ENCODE measurements at places on chromosomes 1 and 21.

GRCh38 chr1:165942062-165942461 is 114.6 kb downstream of the UCK2 start:
- DNase-seq: no peak

DNA sequence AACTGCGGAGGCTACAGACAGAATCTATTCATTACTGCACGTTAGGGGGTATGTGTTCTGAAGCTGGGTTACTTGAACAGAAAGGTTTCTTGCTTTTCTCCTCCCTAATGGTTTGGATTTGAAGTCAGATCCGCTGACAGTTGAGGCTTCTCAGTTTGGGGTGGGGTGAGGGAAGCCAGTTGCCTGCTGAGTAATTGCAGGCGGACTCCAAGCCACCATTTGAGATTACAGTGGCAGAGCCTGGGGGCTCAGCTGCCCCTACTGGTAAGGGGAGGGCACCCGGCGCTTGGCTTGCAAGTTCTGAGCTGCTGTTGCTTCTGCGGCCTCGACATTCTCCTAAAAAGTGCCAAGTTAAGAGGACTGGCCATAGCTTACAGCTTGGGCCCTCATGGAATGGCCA is 2.0 kb downstream of the GRHL3 start:
- DNase-seq: no peak

GRCh38 chr1:2603521-2604155 is 17.1 kb downstream of the PRXL2B start:
- DNase-seq: no peak

DNA sequence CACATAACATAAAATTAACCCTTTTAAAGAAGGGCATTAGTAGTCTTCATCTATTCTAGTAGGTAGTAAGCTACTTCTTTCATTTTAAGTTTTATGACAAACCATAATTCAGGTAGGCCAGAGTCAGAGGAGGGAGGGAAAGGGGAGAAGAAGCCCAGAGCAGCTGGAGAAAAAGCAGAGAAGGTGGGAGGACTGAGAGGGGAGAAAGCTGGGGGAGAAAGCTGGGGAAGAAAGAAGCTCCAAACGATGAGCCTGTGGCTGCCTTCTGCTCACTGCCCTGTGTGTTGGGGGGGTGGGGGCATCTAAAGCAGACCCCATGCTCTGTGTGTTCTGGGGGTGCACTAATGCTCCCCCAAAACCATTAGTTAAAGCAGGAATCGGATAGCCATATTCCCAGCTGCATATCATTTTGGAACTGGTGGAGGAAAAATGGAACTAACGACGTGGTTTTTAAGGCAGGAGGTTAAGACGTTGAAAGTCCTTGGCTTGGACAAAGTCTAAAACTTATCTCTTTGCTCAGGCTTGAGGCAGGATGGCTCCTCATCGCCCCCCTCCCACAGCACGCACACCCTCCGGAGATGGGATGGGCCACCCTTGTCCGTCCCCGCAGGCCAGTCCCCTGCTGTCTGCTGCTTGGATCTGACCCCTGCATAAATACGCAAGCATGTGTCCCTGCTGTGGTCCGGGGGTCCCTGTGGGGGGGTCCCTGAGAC is 184.2 kb downstream of the DYRK1A start:
- no peak for DNase-seq

DNA sequence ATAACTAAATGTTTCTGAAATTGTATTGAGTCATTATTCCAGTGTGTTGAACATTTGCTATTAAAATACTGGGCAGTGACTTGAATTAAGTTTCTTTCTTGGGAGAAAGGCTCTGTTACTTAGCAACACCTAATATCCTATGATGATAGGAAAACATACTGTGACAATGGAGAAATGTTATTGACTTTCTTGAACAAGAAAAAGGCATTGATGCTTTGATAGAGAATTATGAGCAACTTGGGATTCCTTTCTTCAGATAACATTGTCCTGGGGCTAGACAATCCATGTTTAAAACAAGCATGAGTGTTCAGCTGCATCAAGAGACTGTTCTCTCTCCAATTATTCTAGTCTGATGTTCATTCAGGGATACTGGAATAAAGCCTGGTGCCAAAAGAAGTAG is 215.9 kb upstream of the L1TD1 start:
- no peak for DNase-seq

DNA sequence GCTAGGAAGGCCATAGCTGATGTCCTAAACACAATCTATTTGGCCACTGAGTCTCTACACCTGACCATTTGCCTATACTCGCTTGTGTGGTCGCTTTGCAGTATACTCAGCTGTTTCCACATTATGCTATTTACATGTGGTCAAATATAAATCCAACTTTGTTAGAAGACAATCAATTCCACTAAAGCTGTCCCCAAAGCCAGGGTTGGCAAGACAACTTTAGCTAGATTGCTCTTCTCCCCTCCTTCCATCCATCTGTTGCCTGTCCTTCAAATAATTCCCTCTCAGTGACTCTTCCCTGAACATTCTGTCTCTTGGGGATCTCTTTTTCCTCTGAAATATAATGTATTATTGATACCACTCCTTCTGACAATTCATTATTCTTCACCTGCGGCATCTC is 30.1 kb downstream of the AVPR1B start:
- DNase-seq: no peak

- DNase-seq: no peak
Observed at GRCh38 chr1:241985787-241986186, 13.1 kb downstream of the MAP1LC3C start.

DNA sequence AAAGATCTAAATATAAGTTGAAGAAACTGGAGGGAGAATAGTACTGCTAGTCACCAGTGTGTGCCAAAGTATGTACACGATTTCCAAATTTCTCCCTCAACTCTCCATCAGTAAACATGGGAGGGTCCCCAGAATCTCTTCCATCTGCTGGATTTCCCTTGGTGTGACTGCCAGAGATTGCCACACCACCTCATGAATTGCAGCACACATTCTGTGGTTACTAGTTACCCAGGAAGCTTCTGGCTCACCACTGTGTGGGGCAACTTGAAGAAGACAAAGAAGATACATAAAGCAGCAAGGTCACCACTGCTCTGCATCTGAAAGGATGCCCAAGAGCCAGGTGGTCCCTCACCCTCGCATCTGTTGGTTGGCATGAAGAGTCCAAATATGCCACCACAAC is 191.7 kb upstream of the ESRRG start:
- no peak for DNase-seq

DNA sequence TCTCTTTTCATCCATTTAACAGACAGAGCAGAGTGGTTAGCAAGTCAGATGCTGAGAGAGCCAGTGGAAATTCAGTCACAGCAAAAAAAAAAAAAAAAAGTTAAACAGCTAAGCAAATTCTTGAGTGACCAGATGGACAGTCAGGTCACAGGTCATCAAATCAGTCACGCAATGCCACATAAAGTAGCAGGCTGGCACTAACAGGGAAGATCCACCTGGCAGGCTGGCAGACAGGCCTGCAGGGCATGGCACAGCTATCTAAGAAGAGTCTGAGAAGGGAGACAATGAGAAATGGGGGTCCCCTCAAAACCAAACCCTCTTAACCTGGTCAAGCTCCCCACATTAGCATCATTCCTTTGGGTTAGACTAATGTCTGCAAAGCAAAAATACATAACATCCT is 371.9 kb downstream of the TTLL7 start:
- no peak for DNase-seq

GRCh38 chr1:198649232-198649967 is 10.6 kb downstream of the PTPRC start:
- DNase-seq: no peak

- no peak for DNase-seq
Observed at GRCh38 chr1:100735244-100735643, 15.7 kb downstream of the VCAM1 start.

DNA sequence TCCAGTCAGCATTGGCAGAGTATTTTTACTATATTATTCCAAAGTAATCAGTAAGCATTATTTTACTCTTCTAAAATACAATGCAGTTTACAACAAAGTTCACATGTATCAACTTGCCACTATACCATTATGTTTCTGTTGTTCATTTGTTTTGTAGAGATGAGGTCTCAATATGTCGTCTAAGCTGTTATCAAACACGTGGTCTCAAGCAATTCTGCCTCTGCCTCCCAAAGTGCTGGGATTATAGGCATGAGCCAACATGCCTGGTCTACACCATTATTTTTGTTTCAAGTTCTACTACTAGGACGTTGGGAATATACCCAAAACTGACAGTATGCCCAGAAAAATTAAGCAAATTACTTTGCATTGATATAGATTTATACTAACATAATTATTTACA is 19.8 kb downstream of the FAF1 start:
- no peak for DNase-seq

Data from stimulated activated CD8-positive, alpha-beta memory T cell treated with anti-CD3 and anti-CD28 coated beads, Interleukin-15, amount 100 ng/mL, for 24 hours (primary cell).